NCI-H1417 treated with DMSO at 0.1 percent for 48 hours (cell line): ENCODE measurements at places on chromosomes 13 and 19.
A peak's percentile ranks its signal among the peaks of the same experiment; 100 is the strongest.

DNA sequence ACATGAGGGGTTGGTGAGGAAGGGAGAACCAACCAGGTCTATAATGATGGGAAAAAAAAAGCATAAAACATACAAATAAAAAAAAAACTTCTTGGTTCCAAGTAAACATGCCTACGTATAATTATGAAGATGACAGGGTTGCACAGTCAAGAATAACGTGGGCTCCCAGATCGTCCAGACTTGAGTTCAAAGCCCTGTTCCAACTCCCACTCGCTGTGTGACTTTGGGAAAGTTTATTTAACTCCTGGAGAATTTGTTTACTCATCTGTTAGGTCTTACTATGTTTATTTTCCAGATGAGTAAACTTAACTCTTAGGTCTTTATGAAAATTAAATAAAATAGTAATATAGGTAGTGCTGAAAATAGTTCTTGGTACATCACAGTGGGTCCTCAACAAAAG lies 13.8 kb downstream of the STARD13 start:
- DNase-seq: no peak

DNA sequence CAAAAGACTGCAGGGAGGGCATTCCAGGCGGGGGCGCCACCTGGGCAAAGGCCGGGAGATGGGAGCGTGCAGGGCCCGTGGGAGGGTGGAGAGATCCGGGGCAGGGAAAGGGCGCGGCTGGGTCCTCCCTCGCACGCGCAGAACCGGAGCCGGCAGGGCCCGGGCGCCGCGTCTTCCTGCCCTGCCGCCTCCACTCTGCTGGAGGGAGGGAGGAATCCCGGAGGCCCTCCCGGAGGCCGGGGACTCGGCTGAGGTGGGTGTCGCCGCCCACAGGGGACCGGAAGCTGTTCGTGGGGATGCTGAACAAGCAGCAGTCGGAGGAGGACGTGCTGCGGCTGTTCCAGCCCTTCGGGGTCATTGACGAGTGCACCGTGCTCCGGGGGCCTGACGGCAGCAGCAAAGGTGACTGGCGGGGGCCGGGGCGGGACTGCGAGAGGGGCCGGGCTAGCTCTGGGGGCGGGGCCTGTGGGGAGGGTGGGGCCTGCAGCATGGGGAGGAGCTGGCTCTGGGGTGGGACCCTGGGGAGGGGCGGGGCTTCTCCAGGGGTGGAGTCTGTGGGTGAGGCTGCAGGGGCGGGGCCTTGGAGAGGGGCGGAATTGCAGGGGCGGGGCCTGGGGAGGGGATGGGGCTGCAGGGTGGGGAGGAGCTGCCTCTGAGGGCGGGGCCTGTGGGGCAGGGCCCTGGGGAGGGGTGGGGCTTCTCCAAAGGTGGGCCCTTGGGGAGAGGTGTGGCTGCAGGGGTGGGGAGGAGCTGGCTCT lies 51.3 kb downstream of the CELF5 start:
- DNase-seq: peak; percentile 89

- DNase-seq: no peak
Observed at GRCh38 chr19:46867170-46867569, 6.4 kb downstream of the ARHGAP35 start.

DNA sequence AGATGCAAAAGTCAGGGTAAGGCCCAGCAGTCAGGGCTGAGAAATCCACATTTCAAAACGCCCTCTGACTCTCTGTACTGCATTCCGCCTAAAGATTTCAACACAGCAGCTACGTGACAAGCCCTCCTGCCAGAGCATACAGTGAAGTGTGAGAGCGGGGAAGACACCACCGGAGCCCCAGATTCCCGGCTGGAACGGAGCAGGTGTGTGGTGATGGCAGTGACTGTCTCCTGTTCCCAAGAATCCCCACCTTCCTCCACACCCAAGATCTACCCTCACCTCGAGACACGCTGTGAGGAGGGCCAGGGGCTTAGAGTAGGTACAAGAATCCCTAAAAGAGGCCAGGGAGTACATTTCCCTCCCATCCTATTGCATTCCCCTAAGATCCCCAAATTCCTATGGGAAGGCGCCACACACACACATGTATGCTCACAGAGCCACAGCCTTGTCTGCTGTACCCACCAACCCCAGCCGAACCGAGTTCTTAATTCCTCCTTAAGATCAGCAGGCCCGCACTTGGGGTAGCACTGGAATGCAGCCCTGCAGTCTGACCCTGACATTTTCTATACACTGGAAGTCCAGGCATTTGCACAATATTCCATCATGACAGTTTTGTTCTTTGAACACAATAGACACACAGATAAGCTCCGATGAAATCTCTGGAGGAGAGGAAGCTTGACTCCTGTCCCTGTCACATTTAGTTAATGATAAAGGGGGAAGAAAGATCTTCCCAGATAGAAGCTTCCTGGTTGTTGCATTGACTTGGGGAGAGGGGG lies 102.9 kb downstream of the FOXO1 start:
- no peak for DNase-seq

- DNase-seq: no peak
Observed at GRCh38 chr19:41218615-41219507, at the start of gene AXL. Gene AXL, plus strand, starts transcription at chr19:41219223. Its CDS starts 170 bp downstream, at chr19:41219393.

DNA sequence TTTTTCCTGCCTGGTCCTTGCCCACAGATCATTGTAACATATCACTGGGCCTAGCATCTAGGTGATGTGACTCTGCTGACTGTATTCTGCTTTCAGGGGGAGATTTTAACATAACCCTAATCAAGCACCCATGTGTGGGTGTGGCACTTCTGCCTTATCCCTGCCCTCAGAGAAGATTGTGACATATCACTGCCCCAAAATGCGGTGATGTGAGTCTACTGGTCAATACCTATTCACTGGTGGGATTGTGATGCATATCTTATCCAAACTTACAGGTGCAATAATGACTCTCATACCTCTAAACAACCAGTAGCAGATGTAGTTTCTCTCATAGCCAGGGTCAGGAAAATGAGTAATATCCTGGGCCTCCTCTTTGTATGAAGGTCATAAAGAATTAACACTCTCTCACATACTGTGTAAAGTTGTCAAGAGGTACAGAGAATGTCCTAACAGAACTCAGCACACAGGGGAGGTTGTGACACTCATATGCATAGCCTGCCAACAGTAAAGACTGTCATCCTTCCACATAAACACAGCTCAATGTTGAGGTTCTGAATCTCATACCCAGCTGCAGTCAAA lies 12.1 kb upstream of the ZNF681 start:
- DNase-seq: no peak

- peak; percentile 61 for DNase-seq
Observed at GRCh38 chr19:50358483-50359327, 6.7 kb downstream of the NAPSA start.

DNA sequence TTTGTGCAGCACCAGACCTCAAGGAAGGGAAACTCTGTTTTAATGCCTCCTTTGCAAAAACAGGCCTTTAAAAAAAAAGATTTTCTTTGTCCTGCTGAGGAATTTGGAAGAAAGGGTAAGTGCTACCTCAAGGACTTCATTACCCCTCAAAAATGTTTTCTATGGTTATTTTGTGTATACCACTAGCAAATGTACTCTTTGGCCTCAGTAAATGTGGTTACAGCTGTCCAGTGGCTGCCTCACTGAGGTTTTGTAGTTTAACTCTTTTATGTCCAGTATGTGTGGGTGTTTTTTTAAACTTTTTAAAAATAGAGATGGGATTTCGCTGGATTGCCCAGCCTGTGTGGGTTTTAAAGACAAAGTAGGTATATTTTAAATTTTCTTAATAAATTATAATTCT lies 42.2 kb upstream of the TSC22D1 start:
- no peak for DNase-seq

- no peak for DNase-seq
Observed at GRCh38 chr13:26872525-26873385, 112.2 kb upstream of the GPR12 start.

- DNase-seq: no peak
Observed at GRCh38 chr13:69769608-69770007, 338.0 kb upstream of the ATXN8OS start.

GRCh38 chr13:44257796-44258195 lies 115.8 kb upstream of the SERP2 start:
- DNase-seq: no peak

GRCh38 chr19:51520728-51521127 lies 10.7 kb downstream of the SIGLEC6 start:
- no peak for DNase-seq

GRCh38 chr19:16445238-16446107 lies 26.3 kb downstream of the EPS15L1 start:
- DNase-seq: no peak

- no peak for DNase-seq
Observed at GRCh38 chr19:18339723-18340122, 675 bp upstream of the PGPEP1 start.

GRCh38 chr13:52461265-52461664 lies 6.0 kb downstream of the CKAP2 start:
- no peak for DNase-seq

GRCh38 chr13:92657565-92657964 lies 569.0 kb upstream of the GPC6 start:
- no peak for DNase-seq

- no peak for DNase-seq
Observed at GRCh38 chr19:33859016-33859415, 62.3 kb downstream of the KCTD15 start.

DNA sequence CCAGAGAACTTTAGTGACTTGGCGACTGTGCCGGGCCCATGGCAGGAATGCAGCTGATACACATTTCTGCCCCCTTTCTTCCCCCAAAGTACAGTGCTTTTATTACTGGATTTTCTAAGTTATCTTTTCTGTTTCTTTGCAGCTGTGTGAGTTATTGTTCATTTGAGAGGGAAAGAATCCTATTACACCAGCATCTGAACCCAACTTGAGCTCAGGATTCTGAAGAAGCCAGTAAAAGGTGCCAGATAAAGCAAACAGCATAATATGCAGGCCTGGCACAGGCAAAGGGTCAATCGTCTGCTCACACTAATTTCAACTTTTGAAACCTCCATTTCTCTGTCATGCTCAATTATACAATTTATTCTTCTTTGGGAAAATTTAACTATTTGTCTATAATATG lies 93.9 kb downstream of the DOCK9 start:
- DNase-seq: no peak

DNA sequence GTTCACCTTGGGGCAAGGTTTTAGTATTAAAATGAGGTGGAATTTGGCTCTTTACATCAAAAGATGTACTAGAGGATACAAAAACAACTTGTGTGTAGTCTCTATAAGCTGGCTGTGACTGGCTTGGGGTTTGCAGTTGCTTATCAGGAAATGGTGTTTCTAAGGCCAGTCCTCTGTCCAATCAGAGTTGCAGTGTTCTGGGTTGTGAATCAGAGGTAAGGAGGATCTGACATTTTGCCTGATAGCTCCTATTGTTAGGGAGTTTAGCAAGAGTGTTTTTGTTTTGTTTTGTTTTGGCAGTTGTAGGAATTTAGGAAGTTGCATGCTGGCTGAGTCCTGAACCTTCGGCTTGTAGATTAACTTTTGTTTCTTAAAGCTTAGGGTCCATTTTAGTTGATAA lies 20.1 kb upstream of the ESD start:
- no peak for DNase-seq

DNA sequence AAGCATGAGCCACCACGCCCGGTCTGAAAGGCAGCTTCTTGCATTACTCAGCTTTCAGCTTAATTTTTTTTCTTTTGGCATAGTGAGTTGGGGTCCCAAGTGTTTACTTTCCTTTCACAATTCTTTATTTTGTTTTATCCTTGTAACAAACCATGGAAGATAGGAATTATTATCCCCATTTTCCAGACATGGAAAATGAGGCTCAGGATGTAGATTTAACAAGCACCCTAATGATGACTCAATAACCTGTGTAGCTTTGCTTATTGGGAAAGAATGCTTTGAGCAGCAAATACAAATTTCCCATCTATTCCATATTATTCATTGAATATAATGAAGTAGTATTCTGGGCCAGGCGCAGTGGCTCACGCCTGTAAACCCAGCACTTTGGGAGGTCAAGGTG lies 13.5 kb upstream of the COG3 start:
- no peak for DNase-seq

DNA sequence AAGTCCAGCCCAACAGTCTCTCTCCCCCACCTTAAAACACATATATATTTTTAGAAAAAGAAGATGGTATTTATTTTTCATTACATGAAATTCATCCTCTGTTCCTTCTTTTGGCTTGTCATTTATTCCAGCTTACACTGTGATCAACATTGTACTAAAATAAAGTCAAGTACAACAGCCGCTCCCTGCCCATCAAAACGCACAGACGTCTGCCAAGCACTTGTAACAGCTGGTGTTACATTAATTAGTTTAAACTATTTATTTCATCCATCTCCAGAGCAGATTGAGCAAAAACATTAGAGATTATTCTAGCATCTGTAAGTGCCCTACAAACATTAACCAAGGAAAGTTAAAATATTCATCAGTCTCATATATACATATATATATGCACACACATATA lies 350.5 kb downstream of the DACH1 start:
- DNase-seq: no peak

DNA sequence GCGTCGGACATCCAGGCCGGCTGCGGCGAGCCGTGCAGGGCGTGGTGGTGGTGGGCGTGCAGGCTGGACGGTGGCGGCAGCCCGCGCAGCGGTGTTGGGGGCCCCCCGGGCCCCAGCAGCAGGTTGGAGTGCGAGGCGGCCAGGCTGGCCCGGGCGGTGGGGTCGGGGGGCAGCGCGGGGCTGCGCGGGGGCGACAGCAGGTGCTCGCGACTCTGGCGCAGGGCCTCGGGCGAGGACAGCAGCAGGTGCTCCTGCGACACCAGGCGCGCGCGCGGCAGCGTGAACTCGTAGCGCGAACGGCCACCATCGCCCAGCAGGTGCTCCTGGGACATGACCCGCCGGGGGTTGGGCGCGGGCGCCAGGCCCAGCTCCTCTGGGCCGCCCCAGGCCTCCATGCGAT lies 9.8 kb downstream of the SHISA7 start:
- DNase-seq: no peak

DNA sequence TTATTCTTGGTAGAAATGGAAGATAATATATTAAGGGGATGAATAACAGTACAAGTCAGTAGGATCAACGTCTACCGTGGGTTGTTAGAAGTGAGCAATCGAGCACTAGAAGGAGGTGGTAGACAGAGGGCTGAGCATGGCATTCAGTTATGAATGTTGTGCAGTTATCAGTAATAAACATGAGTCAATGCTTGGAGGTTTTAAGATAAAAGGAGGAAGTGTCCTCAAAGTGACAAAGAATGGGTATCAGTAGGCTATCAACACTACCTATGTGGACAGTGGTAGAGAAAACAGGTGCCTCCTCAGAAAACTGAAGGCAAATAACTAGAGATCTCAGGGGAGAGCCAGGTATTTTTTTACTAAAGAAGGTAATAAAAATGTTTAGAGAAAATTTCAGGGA lies 1607.0 kb downstream of the PCDH9 start:
- DNase-seq: no peak
